NCI-H187 (cell line): ENCODE measurements at places on chromosomes 7 and 10.

DNA sequence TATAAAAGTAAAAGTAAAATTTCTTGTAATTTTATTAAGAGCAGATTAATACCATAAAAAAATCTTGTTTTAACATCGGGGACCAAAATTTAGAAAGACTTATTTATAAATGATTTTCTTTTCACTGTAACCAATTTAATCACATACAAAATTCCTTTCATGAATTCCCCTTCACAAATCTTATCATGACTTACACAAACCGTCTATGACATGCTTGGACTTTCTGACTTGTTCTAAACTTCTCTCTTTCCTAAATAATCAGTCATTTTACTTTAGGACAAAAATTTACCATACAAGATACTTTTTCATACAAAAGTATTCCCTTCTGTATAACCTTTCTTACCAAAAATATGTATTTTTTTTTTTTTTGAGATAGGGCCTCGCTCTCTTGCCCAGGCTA is 9.3 kb downstream of the CROT start:
- no peak for DNase-seq

- DNase-seq = no peak
These were observed 48.8 kb upstream of the SAMD8 start for GRCh38 chr10:75062506-75063299.

DNA sequence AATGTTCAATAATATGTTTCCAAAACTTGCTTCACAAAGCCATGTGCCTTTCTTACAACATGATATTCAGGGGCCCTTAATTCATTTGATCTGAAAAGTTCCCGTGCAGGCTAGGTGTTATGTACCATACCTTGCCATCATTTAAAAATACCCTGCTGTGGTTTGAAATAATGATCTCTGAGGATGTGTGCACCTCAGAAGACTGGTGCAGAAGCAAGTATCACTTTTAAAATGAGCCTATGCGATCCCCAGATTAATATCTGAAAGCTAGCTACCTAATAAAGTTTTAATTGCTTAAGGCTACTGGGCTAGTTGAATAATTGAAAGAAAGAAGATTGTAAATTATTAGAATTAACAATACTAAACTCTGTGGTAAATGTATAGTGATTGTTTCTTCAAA is 262.4 kb downstream of the CDK14 start:
- DNase-seq = no peak

DNA sequence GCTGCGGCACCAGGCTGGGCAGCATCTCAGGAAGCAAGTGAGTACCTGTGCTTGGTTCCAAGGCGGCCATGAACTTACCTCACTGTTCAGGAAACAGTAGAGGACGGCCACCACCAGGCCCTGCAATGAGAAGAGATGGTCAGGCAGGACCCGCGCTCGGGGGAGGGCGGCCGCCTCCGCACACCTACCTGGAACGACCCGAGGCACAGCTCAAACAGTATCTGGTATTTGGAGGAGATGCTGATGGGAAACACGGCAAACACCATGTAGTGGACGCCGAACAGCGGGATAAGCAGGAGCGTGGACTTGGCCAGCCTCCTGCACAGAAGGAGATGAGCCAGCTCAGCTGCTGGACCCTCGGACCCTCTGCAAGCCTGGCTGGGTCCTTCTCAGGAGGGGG is 112.9 kb downstream of the VIPR2 start:
- DNase-seq = no peak

- no peak for DNase-seq
These were observed 116.5 kb downstream of the GRM3 start for GRCh38 chr7:86760236-86760635.

DNA sequence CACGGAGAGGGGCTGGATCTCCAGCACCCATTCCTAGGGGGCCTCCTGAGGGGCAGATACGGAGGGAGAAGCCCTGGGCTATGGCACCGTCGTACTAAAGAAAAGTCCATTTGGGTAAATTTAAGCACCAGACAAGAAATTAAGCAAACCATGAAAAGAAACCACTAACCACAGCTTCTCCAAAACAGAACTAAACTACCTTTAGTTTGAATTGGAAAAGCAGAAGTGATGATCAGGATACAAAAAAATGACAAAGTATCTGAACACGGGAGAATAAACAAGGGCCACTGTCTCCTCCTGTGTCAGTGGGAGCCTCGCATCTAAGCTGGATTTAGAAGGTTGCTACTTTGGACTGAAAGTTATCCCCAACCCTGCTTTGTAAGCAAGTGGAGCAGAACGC is 69.1 kb downstream of the DIP2C start:
- DNase-seq = no peak

GRCh38 chr10:46282842-46283574 is 3.8 kb upstream of the ANTXRL start:
- no peak for DNase-seq

DNA sequence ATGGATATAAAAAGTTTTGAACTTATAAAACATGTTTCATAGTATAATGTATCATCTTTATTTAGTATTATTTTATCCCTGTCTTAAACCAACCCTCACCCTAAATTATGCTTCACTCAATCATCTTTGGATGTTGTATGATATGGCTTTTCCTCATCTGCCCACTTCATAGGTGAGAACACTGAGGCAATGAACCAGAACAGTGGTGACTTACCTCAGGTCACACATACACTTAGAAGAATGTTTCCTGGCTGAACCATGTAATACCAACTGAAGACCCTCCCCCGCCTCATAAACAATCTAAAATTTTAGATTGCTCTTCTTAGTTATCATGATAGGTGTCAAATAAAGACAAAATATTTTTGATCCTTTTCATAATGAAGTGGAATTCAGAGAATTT is 22.6 kb upstream of the STOX1 start:
- no peak for DNase-seq

GRCh38 chr7:23347682-23348180 is 48.6 kb downstream of the MALSU1 start:
- DNase-seq = no peak

DNA sequence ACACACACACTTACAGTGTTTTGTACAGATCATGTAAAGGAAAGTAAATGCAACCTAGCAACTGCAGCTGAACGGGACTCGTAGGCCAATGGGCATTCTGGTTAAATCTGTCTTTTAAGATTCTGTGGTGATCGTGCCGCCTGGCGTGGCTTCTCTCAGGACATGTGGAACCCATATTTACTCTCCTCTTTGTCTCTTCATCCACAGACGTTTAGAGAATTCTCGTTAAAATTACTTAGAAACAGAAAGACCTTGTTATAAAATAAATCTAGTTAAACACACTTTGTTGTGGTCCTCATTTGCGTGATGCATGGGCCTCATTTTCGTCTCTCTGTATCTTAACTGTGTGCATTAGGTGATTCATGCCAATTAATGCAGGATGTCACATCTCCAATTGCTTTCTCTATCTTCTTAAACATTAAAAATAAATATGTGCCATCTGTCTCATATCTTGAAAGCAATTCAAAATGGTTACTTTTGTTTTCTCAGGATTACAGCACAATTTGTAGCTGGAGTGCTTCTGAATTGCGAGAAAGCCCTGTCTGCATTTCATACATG is 11.5 kb downstream of the KLF6 start:
- DNase-seq = no peak

DNA sequence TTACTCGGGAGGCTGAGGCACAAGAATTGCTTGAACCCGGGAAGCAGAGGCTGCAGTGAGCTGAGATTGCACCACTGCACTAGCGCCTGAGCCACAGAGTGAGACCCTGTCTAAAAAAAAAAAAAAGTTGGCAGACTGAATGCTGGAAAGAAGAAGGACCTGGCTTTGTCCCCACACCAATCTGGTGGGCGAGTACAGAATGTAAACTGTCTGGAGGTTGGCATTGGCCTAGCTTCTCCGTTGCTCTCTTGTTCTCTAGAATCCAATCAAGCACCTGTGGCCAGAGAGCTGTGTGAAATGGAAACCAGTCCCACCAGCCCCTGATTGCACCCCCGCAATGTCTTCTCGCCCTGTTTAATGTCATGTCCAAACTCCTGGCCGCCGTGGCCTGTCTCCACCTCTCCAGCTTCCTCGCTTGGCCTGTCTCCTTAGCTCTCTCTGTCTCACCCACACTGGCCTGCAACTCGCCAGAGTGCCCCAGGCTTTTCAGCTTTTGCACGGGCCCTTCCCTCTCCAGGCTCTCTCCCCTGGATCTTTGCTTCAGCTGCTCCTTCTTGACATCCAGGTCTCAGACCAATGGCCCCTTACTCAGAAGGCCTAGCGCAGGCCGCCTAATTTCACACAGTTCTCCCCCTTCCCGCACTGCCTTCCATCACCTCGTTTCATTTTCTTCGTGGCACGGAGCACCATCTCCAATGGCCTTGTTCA is 670 bp upstream of the AGK start:
- no peak for DNase-seq

DNA sequence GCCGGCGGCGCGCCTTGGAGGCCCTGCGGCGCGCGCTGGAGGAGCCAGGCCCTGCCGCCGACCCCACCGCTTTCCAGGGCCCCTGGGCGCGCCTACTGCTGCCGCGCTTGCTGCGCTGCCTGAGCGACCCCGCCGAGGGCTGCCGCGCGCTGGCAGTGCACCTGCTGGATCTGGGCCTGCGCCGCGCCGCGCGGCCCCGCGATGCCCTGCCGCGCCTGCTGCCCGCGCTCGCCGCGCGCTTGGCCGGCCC is 280 bp downstream of the DNAAF5 start:
- DNase-seq = no peak

- DNase-seq = no peak
These were observed 62.8 kb downstream of the CLEC2L start for GRCh38 chr7:139586286-139586685.

GRCh38 chr10:70967591-70968587 is 79.5 kb upstream of the PCBD1 start:
- no peak for DNase-seq

GRCh38 chr7:43278088-43278644 is 165.7 kb downstream of the HECW1 start:
- no peak for DNase-seq

DNA sequence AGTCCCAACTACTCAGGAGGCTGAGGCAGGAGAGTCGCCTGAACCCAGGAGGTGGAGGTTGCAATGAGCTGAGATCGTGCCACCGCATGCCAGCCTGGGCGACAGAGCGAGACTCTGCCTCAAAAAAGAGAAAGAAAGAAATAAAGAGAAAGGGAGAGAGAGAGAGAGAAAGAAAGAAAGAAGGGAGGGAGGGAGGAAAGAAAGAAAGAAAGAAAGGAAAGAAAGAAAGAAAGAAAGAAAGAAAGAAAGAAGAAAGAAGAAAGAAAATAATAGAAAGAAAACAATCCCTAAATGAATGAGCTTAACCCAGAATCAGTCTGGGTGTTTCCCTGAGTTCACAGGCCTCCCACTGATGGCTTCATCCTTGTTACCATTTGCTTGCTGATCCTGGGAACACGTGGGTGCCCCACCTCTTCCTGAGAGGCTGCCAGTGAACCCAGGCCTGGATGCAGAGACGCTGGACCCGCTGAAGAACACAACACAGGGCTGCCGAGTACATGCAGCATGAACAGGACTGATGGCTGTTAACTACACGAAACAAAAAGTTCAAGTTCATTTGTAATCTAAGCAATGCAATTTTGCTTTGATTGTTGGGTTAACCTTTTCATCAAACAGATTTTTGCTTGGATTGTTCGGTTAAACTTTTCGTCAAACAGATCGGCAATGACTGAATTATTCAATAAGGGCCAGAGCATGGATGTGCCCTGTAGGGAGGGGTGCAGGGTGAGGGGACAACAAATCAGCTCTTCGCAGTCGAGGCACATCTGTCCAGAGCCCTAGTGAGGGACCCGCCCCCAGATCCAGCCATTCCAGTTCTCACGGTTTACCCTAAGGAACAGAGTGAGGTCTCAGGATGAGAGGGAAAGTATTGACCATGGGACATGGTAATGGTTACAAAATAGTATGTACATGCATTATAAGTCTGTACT is 11.5 kb downstream of the NPFFR1 start:
- DNase-seq = no peak

DNA sequence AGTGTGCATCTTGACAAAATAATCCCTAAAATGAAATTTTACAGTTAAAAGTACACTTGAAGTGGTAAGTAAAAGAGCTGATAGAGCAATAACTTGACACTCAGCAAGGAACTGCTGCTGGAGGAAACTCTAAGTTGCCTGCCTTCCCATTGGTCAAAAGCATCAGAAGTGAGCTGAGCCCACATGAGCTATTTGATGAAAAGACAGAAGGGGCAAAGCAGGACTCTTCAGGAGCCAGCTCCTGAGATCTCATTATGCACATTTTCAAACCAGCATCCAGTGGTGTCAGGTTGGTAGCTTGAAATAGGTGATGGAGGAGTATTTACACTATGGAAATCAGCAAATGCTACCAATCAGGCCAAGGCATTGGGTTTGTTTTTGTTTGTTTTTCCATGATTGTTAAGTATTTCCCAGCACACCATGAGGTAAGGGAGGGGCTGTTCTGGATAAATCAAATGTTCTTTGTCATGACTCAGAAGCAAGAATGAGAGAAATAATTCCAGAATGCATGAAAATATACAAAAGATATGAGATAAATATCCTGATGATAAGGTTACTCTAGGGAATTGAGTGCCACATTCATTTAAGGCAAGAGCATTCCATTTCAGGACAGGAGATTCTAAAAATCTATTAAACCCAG is 316.6 kb downstream of the SNX13 start:
- DNase-seq = no peak

GRCh38 chr10:44356139-44357022 is 28.5 kb downstream of the CXCL12 start:
- no peak for DNase-seq

DNA sequence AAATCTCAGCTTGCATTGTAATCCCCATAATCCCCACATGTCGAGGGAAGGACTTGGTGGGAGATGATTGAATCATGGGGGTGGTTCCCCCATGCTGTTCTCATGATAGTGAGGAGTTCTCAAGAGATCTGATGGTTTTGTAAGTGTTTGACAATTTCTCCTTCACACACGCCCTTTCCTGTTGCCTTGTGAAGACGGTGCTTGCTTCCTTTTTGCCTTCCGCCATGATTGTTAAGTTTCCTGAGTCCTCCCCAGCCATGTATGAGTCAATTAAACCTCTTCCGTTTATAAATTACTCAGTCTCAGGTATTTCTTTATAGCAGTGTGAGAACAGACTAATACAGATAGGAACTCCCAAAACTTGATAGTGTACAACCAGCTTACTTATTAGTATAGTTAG is 98.6 kb downstream of the CREM start:
- DNase-seq = no peak

DNA sequence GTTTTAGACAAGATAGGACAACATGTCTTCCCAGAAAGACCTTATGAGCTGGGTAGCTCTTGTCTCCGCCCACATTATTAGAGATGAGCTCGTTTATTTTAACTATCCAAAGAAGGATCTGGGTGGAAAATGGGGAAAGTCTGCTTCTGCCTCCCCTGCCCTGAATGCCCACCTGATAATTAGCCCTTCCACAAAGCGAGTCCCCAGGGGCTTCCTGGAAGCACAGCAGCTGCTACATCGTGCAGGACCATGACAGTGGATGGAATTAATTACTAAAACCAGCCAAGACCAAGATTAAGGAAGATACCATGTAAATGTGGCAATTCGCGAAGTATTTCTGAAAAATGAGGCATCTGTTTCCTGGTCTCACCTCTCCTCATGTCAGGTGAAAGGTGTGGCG is 374.4 kb downstream of the PAXIP1 start:
- no peak for DNase-seq

DNA sequence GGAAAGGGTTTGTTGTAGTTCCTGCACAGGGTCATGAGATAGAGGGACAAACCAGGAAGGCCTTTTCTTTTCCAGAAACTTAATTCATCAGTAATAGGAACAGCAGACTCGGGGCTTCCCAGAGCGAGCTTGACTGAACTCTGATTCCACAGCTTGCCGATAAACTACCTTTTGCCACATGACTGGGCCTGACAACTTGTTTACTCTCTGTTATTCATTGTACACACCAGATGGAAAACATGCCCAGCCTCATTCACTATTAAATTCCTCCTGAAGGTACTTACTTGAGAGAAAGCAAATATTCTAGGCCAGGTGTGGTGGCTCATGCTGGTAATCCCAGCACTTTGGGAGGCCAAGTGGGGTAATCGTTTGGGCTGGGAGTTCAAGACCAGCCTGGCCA is 77.1 kb upstream of the FGFR2 start:
- DNase-seq = no peak
